ENCODE measurements at places on chromosomes 12 and 14.

- no peak for DNase-seq
Measured at GRCh38 chr14:38904959-38905358, 198.1 kb downstream of the SEC23A start.

DNA sequence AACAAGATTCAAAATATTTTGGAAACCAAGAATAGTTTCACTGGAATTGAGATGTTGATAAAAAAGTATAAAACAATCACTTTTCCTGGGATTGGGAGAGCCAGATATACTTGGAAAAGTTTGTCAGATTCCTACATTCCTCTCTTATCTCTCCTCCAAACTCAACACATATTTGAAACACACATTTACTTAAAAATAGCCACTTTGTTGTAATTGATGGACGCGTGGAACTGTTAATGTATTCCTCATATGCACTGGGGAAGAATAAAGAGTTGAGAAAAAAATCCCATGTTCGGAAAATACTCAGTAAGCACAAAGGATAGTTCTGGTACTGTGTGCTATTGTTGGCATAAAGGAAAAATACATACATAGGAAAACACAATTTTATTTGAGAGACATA is 195.6 kb upstream of the FLRT2 start:
- no peak for DNase-seq

DNA sequence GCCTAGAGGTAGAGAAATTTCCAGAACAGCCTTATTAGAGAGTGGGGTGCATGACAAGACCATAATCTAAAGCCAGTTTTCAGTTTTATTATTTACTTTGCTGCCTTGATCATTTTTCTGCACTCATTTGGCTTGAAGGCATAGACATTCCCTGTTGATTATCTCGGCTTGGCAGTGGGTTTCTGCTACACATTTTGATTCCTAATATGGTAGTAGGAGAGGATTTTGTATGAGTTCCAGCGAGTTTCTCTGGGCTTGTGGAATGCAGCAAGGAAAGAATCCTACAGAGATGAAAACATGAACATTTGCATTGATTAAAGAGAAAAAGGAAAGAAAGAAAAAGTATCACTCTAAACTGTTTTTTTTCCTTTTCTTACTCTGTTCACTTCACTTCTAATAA is 281.2 kb downstream of the PAWR start:
- no peak for DNase-seq

GRCh38 chr14:68977180-68977717 is 1.9 kb downstream of the ACTN1 start:
- DNase-seq = no peak

GRCh38 chr14:101561145-101561896 is at the start of gene DIO3:
Gene DIO3 (plus strand): TSS chr14:101561495.
- no peak for DNase-seq

DNA sequence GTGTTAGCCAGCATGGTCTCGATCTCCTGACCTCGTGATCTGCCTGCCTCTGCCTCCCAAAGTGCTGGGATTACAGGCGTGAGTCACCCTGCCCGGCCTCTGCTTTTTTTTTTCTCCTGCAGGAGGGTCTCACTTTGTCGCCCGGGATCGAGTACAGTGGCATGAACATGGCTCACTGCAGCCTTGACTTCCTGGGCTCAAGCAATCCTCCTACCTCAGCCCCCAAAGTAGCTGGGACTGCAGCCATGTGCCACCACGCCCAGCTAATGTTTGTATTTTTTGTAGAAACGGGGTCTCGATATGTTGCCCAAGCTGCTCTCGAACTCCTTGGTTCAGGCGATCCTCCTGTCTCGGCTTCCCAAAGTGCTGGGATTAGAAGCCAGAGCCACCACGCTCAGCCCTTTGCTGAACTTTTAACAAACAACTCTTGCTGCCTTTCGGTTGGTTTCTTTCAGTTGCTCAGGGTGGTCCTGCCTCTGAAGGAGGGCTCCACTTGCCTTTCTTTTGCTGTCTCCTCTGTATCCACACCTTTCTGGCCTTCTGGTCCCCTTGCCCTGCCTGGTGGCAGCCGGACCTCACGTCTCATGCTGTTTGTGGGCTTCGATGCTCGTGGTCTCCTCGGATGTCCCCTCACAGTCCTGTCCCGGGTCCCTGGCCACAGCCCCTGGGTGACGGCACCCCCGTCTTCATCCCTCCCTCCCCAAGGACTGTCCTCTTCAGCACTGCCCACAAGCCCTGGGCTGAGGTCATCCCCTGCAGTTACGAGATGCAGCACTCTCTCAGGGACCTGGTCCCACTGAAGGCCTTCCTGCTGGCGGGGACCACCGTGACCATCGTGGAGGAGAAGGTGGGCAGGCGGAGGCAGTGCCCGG is 3.8 kb upstream of the B3GNT4 start:
- no peak for DNase-seq

DNA sequence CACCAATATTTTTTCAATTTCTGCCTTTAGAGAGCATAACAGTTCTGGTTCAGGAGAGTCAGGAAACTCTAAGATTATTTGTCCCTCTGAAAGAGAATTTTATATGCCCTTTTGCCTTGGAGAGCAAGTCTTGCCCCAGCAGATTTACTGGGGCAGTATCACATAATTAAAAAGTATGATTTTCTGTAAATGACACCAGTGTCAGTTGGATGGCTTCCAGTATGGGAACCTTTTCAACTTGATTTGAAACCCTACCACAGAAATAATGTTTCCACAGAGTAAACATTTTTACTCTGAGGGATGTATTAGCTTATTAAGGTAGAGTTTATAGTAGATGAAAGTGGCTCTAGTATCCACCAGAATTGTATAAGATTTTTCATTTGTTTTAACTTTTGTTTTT is 15.4 kb downstream of the NOPCHAP1 start:
- no peak for DNase-seq

DNA sequence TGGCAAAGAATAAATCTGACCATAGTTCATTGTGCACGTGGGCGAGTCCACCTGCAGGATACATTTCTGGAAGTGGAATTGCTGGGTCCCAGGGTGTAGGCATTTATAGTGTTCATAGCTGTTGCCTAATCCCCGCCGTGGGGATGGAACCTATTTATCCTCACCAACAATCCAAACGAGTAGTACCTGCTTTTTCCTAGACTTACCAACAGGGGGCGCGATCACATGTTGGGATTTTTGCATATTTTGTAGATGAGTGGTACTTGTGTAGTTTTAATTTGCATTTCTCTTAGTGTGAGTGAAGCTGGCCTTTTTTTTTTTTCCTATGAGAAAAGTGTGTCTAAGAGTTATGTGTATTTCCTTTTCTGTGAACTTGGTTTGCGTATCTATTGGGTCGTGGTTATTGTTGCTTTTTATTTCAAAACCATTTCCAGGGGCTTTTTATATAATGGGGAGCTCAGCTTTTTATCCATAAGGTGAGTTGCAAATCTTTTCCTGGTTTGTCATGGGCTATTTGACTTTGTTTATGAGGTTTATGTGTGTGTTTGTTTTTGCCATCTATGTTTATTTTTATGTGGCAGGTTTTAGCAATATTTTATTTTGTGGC is 67.2 kb downstream of the CCDC92 start:
- peak; percentile 70 for DNase-seq

DNA sequence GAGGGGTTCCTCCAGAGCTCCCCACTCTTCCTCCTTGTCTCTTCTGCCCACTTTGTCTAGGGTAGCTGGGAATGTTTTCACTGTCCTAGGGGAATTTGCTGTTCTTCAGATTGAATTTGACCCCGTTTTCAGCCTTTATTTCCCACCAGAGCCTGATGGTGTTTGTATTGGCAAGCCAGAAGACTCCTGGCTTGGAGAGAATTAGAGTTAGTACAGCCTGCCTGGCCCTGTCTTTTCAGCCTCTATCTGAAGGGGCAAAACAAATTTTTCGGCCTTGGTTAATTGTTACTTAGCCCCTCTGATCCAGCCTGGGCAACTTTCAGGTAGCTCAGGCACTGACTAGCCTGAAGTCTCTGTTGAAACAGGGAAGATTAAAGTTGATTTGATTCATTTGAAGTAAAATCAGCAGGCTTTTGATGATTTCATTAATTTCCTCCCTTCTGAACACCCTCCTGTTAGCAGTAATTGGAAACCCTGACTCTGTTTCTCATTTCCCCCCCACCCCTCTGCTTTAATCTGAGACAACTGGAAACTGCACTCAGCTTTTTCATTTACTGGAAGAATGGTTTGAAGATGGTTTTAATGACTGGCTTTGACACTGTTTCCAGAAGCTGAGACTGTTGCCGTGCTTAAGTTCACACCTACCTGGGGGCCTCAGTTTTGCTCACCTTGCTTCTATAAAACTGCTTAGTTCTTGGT is 63.3 kb downstream of the SUSD6 start:
- DNase-seq = no peak

DNA sequence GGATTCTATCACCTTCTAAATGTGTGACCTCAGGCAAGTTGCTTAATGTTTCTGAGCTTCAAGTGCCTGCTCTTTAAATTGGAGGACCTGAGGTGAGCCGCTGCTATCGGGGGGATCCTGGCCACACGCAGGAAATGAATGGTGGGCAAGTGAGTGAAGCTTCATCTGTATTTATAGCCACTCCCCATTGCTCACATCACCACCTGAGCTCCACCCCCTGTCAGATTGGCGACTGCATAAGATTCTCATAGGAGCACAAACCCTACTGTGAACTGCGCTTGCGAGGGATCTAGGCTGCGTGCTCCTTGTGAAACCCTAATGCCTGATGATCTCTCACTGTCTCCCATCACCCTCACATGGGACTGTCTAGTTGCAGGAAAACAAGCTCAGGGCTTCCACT is 158.6 kb upstream of the CCND2 start:
- DNase-seq = no peak

DNA sequence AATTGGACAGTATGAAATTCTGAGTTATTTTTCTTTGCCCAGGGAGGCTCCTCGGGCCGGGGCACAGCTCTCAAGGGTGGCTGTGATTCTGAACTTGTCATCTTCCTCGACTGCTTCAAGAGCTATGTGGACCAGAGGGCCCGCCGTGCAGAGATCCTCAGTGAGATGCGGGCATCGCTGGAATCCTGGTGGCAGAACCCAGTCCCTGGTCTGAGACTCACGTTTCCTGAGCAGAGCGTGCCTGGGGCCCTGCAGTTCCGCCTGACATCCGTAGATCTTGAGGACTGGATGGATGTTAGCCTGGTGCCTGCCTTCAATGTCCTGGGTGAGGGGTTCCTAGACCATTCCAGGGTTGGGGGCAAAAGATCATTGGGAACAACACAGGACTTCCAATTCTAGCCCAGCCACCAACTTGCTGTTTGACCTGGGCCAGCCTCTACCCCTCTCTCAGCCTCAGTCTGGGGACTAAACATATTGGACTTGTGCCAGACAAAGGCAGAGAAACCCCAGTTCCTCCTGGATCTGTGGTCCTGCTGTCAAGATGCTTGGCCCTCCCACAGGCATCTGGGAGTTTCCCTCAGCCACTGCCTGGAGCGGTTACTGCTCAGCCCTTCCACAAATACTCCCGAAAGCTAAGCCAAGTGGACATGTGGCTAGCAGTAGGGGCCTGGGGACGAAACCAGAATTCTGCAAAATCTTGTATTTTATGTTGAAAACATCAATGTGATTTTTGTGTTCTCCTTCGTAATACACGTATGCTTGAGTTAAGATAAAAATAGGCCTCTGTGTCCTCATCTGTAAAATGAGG is 3.5 kb downstream of the OAS3 start:
- DNase-seq = no peak

DNA sequence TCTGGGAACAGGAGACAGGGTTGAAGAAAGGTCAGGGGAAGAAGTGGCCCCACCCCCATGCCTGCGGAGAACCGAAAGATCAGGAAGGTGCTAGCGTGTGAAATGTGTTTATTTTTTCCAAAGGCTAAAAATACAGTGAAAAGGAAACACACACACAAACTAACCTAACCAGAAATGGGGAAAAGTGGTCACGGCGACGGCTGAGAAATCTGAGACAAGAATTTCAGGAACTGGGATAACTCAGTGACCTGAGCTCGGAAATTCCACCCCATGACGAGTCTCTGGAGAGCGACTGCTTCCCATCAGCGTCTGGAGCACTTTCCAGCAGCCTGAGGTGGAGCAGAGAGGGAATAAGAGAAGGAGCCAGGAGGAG is 16.6 kb upstream of the RND1 start:
- DNase-seq = no peak

DNA sequence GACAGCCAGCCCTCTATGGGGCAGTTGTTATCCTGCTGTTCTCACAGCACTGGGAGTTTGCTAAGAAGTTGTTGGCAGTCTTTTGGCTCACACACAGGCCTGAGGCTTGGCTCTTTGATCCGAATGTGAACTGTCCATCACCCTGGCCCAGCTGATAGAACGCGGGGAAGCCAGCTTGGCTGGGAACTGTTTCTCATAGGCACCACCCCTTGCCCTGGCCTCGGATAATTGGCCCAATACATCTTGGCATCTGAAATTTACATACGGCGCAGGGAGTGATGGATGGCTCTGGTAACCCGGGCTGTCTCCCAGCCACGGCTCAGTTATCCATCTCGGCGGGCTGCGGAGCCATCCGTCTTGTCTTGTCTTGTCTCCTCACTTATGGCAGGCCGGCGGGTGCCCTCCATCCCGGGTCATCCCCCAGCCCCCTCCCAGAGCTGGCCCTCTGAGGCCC is 164.1 kb downstream of the PHETA1 start:
- no peak for DNase-seq

DNA sequence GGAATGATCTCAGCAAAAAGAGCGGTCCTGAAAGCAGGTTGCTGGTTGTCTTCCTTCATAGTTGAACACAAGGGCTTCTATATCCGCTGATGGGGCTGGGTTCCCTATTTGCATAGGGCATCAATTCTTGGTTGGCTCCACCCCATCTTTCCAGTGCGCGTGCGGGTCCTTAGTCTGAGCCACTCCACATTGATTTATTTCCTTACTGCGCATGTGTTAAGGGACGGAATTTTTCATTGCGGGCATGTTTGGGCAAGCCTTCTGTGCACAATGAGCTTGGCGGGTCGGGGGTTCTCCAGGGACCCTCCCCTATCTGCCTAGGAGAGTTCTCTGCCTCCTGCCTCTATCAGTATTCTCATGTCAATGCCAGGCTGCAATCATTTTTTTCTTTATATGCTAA is 21.2 kb upstream of the DLGAP5 start:
- peak; percentile 67 for DNase-seq

DNA sequence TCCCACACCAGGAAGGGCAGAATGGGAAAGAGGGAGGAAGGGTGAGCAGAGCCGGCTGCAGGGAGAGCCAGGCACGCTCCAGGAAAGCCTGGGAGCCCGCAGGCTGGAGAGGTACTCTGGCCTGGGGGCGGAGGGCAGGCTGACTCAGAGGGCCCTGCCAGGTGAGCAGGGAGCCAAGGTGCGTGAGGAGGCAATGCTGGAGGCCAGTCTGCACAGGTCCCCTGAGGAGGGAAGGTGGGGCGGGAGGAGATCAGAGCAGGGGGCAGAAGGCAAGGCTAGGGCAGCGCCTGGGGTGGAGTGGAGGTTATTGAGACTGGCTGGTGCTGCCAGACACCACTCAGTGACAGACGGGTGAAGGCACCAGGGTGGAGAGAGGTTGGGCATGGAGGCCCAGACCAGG is 385.0 kb downstream of the BCL11B start:
- no peak for DNase-seq

GRCh38 chr12:98698603-98699463 is 53.7 kb downstream of the APAF1 start:
- DNase-seq = no peak

Data from NCI-H1048 (cell line).